Kidney (tissue), 22 donors: ENCODE measurements at places on chromosomes 12 and 14. TPM values are rescaled to one million over a fixed set of nuclear protein-coding genes. Genes with fewer than 3 reads are reported as not detected.

The DIO3 gene
- polyA plus RNA-seq: 0.17 TPM

The KLHL42 gene
- 6.6 TPM for polyA plus RNA-seq

The CACNA1C gene
- 1.6 TPM for polyA plus RNA-seq

DNA sequence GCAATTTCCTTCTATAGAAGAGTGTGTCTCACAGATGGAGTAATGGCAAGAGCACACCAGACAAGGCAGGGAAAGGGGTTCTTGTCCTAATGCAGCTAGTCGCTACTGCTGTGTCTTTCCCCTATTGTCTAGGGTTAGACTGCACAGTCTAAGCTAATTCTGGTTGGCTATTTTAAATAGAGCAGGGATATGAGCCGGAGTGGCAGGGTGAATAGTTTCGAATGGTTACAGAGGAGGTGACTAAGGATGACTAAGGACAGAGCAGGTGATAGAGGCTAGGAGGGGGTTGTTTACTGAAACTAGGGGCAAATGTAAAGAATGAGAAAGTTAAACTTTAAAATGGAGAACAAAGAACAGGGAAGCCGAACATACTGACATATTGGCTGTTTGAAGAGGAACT lies 25.6 kb upstream of the CPNE8 start:
- DNase-seq: no peak

- DNase-seq: no peak
Observed at GRCh38 chr12:131671871-131672270, 39.0 kb upstream of the SFSWAP start.
